ENCODE measurements at places on chromosomes 4 and X. TPM values are rescaled to one million over a fixed set of nuclear protein-coding genes. Genes with fewer than 3 reads are reported as not detected.

The SLIT2 gene
- 13.6 TPM for total RNA-seq

The PABPC1L2B gene
- not detected for total RNA-seq

The MAGEA11 gene
- total RNA-seq = not detected

The TRO gene
- total RNA-seq = 25.8 TPM

The EFHC2 gene
- 0.28 TPM for total RNA-seq

All from IMR-90 (cell line).